Stimulated activated CD8-positive, alpha-beta memory T cell treated with anti-CD3 and anti-CD28 coated beads, Interleukin-7, amount 100 ng/mL, for 24 hours (primary cell): ENCODE measurements at places on chromosomes 11 and 22.

DNA sequence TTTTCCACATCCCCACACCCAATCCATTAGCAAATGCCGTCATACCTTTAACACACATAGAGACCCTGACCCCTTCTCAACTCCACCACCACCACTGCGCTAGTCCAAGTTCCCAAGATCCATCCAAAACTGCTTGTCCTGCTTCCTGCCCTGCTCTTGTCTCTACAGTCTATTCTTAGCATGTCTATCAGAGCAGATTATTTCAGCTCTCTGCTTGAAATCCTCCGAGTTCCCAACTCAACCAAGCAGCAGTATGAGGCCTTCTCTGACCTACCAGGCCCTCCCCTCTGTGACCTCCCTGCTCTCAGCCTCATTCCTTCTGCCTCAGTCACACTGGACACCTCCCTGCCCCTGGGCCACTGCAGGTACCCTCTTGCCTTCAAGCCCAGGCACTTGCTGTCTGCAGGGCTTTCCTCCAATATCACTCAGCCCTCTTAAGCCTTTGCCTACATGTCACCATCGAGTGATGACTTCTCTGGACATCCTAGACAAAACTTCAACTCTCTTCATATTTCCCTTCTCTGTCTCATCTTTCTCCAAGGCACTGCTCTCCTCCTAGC lies 134.6 kb downstream of the SPATA19 start:
- no peak for DNase-seq

- no peak for DNase-seq
Measured at GRCh38 chr11:78164471-78164870, 24.0 kb downstream of the KCTD21 start.

GRCh38 chr11:34351687-34352469 lies 5.9 kb downstream of the ABTB2 start:
- no peak for DNase-seq

- no peak for DNase-seq
Measured at GRCh38 chr11:130304651-130305050, 10.1 kb downstream of the ZBTB44 start.

DNA sequence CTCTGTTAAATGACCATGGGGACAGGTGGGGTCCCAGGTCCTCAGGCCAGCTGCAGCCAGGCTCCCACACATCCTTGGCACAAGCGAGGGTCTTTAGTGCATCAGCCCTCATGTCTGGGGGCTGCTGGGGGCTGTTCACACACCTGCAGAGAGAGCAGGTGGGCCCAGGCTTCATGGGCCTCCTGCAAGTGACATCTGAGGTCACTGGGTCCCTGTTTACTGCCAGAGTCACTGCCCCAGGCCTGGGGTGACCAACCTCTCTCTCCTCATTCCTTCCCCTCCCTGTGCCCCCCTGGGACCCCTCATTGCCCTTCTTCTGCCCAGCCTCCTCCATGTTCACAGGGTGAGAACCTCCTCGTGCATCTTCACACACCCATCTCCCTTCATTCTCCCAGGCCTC lies 92.4 kb downstream of the RTL6 start:
- DNase-seq: no peak

- DNase-seq: no peak
Measured at GRCh38 chr11:74449369-74449931, 17.9 kb downstream of the KCNE3 start.

- no peak for DNase-seq
Measured at GRCh38 chr11:64095273-64095817, 59.6 kb downstream of the FLRT1 start.

DNA sequence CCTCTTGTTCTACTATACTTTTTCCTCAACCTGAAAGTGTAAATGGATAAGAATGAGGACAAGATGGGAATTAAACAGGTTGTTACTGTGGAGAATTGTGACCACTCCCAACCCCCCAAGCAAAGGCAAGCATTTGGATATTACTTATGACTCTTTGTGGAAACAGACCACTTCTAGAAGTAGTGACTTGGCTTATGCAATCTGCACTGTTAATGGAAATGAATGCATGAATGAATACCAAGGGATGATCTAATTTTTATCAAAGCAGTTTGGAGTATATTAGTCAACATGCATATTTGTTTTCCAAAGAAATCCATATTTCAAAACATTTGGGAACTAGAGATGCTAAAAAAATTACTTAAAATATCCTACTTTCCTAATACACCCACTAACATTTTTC lies 35.3 kb downstream of the AMOTL1 start:
- no peak for DNase-seq

GRCh38 chr11:132809070-132809469 lies 723.2 kb downstream of the OPCML start:
- DNase-seq: no peak

GRCh38 chr22:20792966-20793728 lies 19.2 kb downstream of the SERPIND1 start:
- no peak for DNase-seq
